CD4-positive, alpha-beta memory T cell (primary cell): ENCODE measurements at places on chromosomes 1 and 21. TPM values are rescaled to one million over a fixed set of nuclear protein-coding genes. Genes with fewer than 3 reads are reported as not detected.

- no peak for DNase-seq
- H3K27ac ChIP-seq, result no peak overlapping the region
- H3K36me3 ChIP-seq, result no peaks in the 10 kb centered on the region
- no peak overlapping the region for H3K4me3 ChIP-seq
Measured at GRCh38 chr1:115810609-115811008, 30.3 kb downstream of the NHLH2 start.

Gene OR2L5
- total RNA-seq, result 0.23 TPM

Gene ATP5PF
- 56.6 TPM for total RNA-seq

GRCh38 chr21:16302851-16303282, 573.1 kb downstream of the USP25 start:
- no peak overlapping the region for H3K27ac ChIP-seq
- H3K27me3 ChIP-seq, result no peaks in the 10 kb centered on the region
- no peaks in the 10 kb centered on the region for H3K36me3 ChIP-seq
- no peak overlapping the region for H3K4me3 ChIP-seq

GRCh38 chr1:23899070-23899469, 14.1 kb downstream of the CNR2 start:
- no peak overlapping the region for H3K4me3 ChIP-seq
- no peaks in the 10 kb centered on the region for H3K4me1 ChIP-seq
- H3K27ac ChIP-seq, result no peak overlapping the region
- no peaks in the 10 kb centered on the region for H3K36me3 ChIP-seq

Gene RBM11
- total RNA-seq, result 2.4 TPM

DNA sequence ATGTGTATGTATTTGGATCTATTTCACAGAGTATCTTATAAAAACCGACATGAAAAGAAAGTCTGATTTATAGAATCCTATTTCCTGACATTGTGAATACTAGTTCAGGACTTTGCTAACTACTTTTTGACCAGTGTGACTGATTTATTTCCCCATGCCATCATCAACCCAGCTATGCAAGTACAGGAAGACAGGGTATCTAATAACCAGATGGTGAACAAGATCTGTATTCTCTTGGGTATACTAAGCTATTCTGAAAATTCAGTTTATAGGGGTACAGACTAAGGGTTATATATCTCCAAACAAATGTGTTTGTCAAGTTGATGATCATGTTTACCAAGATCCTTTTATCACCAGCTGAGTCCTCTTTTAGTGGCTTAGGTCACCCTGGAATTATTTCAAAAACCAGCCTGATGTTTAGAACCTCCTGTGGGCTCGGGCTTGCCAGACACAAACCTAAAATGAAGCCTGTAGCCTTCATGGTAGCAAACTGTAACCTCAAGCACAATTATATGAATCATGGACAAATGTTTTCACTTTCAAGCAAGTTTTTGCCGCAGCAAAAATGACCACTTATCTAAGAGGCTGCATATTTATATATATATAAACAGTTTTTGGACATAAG, 185.1 kb downstream of the FGGY start:
- H3K36me3 ChIP-seq, result no peaks in the 10 kb centered on the region
- H3K27ac ChIP-seq, result no peak overlapping the region
- H3K27me3 ChIP-seq, result no peaks in the 10 kb centered on the region
- H3K4me3 ChIP-seq, result no peak overlapping the region
- no peaks in the 10 kb centered on the region for H3K4me1 ChIP-seq

DNA sequence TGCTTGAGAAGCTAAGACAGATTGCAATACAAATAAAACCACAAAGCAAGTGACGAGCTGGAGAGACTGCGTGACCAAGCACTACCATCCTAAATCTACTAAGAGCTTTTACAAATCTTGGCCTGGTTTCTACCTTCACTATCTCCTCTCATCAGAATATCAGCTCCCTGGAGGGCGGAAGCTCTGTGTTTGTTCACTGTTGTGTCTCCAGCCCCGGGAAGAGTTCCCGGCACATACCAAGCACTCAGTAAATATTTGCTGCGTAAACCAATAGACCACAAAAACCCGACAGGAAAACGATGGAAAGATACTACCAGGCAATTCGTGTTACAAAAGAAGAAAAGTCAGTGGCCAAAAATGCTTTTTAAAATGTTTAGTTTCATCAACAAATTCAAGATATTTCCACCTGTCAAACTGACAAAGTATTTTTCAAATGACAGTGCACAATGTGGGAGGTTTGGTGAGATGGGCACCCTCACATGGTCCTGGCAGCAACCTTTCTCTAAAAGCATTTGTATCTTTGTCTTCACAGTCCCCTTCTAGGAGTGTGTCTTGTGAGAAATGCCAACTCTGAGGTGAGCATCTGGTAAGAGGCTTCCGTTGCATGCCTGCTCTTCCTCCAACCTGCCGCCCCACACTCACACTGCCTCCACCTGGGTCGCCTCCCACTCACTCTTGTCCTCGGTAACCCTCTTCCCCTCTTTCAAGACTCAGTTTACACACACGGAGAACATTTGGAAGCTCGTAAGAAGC, 34.7 kb downstream of the SLC1A7 start:
- no peaks in the 10 kb centered on the region for H3K4me1 ChIP-seq
- no peaks in the 10 kb centered on the region for H3K36me3 ChIP-seq

Gene CRP
- total RNA-seq, result not detected

Gene AMPD1
- total RNA-seq, result not detected

Gene RUNX1
- 86.1 TPM for total RNA-seq

DNA sequence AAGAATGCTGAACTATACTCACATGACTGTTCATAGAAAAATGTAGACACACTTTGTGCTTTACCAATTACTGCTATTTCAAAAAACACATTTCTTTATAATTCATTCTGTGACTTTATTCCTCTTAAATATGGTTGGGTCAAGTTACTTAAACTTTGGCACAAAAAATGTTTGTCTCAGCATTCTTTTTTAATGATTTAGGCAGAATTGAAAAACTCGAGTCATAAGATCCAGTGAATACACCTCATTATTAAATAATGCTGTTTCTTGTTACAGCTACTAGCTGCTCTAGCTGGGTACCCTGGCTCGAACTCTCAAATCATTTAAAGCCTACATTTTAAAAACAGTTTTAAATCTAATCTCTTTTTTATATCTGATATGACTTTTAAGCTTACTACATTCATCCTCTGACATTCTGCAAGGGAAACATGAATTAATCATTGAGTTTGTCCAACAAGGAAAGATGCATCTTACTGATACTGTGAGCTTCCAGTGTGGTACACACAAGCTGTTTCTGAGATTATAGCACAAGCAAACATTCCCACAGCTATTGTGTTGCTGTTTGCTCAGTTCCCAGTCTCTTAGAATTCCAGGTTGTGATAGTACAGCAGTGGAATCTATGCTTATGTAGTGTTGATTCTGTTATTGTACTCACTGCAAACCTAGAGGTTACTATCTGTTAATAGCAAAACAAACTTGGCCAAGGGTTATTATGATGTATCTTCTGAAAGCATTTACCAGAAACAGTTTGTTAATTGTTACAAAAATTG, 746.5 kb downstream of the USP25 start:
- no peaks in the 10 kb centered on the region for H3K4me1 ChIP-seq
- DNase-seq, result no peak
- no peaks in the 10 kb centered on the region for H3K27me3 ChIP-seq
- no peak overlapping the region for H3K27ac ChIP-seq
- H3K36me3 ChIP-seq, result no peaks in the 10 kb centered on the region

Gene RBP7
- total RNA-seq, result not detected
